Gastroesophageal sphincter (tissue), 4 donors: ENCODE measurements at places on chromosomes 12 and 14. TPM values are rescaled to one million over a fixed set of nuclear protein-coding genes. Genes with fewer than 3 reads are reported as not detected.

The SPTB gene
- 0.62 TPM for total RNA-seq

The TBX3 gene
- 11.8 TPM for total RNA-seq

The INHBC gene
- total RNA-seq = not detected

The PAH gene
- not detected for total RNA-seq

DNA sequence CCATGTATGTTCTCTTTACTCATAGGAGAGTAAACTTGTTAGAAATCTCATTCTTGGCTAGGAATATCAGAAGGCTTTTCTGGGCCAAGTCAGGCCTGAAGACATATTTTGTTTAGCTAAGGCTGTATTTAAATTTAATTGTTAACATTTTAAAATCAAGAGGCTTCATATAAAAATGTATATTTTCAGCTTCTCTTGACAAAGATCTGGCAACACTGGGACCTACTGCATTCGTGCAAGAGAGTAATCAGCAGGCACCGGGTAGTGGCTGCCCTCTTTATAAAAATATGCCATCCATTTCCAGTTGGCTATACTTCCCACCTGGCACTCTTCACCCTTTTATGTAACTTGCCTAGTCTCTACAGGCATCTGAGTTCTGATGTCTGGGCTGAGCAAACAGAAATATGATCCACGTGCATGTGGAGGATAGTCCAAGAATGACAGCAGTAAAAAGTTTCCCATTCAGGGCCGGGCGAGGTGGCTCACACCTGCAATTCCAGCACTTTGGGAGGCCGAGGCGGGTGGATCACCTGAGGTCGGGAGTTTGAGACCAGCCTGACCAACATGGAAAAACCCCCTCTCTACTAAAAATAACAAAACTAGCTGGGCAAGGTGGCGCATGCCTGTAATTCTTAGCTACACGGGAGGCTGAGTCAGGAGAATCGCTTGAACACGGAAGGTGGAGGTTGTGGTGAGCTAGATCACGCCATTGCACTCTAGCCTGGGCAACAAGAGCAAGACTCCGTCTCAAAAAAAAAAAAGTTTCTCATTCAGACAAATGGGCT is 2.0 kb upstream of the SOS2 start:
- no peak for ATAC-seq

DNA sequence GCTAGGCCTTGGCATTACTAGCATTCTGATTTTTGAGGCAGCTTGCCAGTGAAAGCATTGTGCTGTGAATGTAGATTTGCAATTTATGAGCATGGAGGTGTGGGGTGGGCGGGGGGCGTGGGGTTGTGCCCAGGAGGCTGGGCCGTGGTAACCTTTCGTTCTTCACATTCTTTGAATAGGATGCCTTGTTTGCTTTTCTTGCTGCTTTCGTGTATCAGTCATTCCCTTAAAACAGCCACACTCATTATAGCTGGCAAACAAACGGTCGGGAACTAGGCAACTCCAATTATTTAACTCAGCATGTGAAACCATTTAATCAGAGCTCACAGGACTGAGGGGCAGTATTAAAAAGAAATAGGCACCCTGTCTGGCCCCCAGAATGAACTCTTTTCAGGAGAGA is 115.9 kb upstream of the PELI2 start:
- ATAC-seq = no peak

The KCNMB4 gene
- total RNA-seq = 7.2 TPM

The HCAR2 gene
- 0.54 TPM for total RNA-seq

DNA sequence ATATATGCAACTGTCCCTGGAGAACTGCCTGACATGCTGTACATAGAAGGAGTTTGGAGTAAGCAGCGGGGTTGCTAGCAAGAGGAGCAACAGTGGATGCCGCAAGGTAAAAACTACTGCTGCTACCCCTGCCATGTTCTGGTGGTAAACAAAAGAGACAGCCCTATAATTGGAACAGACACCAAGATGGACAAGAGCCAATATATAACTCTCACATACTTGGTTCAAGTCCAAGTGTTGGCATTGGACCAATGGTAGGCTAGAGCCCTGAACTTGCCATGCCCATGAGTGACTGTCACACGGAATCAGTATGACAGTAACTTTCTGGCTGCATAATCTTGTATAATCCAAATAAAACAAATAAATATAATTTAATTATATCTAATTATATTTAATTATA is 13.7 kb downstream of the ATXN7L3B start:
- ATAC-seq = no peak

- ATAC-seq = no peak
These were observed 15.4 kb upstream of the SELPLG start for GRCh38 chr12:108649126-108649525.

The KTN1 gene
- 171 TPM for total RNA-seq

DNA sequence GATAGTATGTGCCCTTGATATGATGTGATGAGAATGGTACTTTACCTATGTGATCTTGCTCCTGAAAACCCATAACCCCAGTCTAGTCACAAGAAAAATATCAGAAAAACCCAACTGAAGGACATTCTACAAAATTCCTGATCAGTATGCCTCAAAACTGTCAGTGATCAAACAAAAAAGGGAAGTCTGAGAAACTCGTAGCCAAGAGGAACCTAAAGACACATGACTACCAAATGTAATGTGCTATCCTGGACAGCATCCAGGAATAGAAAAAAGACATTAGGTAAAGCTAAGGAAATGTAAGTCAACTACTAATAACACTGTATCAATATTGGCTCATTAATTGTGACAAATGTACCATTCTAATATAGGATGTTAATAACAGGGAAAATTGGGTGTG is 4.1 kb upstream of the WIF1 start:
- no peak for ATAC-seq

The DTD2 gene
- total RNA-seq = 27.7 TPM

- ATAC-seq = no peak
These were observed 32.1 kb downstream of the SPATA7 start for GRCh38 chr14:88417594-88417993.

DNA sequence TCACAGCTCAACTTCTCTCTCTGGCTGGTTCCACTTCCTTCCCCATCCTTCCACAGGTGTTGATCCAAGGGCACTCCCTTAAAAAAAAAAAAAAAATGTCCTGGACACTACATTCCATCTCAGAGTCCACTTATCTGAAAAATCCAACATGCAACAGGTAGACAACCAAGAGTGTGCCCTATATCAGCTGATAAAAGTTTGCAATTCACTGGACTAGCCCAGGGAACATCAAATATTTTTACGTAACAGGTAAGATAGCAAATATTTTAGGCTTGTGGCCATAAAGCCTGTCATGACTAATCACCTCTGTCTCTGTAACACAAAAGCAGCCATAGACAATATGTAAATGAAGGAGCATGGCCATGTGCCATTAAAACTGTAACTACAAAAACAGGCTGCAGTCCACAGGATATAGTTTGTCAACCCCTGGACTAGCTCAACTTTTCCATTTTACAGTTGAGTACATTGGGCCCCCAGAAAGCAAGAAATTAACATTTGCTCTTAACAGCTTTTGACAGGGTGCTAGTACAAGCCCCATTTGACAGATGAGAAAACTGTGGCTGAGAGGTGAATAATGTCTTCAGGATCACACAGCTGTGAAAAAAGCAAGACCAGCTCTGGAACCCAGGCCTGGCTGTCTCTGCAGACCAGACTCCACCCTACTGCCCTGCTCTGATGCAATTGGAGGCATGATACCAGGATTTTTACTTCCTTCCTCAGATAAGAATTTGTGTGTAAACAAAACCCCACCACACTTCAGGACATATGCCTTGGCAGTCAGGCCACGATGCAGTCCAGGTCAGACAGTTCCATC is 68.9 kb downstream of the CMKLR1 start:
- ATAC-seq = no peak

The ING4 gene
- 61.7 TPM for total RNA-seq

The WNT1 gene
- not detected for total RNA-seq

DNA sequence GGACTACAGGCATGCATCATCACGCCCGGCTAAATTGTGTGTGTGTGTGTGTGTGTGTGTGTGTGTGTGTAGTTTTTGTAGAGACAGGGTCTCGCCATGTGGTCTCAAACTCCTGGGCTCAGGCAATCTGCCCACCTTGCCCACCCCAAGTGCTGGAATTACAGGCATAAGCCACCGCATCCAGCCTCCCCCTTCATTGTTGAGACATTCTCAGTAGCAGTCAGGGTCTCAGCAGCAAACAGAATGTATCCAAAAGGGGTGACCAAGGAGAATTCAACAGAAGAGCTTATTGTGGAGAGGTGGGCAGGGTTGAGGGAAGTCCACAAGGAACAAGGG is 37.3 kb upstream of the PLEKHG6 start:
- no peak for ATAC-seq

The PPFIA2 gene
- total RNA-seq = 1.4 TPM

The MANSC4 gene
- not detected for total RNA-seq

DNA sequence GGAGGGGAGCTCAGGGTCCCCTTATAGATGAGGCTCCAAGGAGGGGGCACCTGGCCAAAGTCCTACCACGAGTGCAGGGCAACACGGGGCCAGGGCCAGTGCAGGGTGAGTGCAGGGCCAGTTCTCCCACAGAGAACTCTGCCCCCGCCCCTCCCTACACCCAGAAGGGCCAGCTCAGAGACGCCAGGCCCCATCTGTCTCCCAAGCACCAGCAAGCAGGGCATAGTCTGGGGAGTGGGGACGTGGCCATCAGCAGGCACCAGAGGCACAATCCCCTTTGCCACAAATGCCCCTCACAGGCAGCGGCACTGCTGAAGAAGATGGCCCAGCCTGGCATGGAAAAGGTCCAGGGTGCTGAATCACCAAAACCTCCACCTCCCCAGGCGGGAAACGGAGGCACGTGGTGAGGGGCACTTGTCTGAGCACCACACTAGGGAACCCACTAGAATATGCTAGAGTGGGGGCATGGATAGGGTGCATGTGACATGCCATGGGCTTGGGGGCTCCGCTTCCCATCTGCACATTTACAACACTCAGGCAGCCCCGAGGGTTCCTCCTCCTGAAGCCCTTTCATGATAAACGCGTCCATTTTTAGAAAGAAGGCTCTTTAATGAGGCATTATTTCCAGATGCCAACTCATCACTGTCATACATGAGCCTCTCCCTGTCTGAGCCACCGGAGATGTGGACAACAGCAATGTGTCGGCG is 17.8 kb downstream of the CCDC85C start:
- ATAC-seq = no peak

DNA sequence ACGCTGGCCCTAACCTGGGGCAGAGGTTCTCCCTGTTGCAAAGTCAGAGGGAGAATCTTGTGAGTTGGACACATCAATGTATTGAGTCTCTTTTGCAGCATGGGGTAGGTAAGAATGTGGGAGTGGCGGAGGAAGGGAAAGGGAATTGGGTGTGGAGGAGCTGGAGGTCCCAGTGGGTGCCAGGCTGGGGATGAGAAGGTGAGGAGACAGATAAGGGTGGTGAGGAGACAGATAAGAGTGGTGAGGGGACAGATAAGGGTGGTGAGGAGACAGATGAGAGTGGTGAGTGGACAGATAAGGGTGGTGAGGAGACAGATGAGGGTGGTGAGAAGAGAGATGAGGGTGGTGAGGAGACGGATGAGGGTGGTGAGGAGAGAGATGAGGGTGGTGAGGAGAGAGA is 72.9 kb upstream of the SFSWAP start:
- ATAC-seq = no peak

- no peak for ATAC-seq
These were observed 37.4 kb downstream of the SPTLC2 start for GRCh38 chr14:77579065-77579464.

DNA sequence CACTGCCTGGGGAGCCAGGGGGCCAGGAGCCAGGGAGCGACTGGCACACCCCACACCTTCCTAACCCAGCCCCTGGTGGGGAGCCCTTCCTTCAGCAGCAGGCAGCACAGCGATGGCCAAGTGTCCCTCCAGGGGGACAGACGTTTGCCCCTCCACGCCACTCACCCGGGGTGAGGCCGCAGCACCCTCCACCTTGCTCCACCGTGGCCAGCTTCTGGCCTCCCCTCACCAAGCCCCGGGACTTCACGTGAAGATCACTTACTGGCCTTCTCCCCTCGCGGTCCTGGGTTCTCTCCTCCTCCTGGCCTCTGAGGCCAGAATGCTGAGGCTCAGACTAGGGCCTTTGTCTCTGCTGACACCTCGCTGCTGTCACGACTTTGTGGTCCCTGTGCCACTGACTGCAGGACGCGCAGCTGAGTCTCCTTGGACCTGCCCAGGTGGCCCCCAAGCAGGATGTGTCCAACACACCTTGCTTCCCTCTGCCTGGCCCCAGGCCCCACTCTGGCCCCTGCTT is 3.5 kb upstream of the ASPG start:
- ATAC-seq = no peak

The TTC6 gene
- 0.31 TPM for total RNA-seq

The HECTD4 gene
- 23.1 TPM for total RNA-seq

The HOXC12 gene
- not detected for total RNA-seq

DNA sequence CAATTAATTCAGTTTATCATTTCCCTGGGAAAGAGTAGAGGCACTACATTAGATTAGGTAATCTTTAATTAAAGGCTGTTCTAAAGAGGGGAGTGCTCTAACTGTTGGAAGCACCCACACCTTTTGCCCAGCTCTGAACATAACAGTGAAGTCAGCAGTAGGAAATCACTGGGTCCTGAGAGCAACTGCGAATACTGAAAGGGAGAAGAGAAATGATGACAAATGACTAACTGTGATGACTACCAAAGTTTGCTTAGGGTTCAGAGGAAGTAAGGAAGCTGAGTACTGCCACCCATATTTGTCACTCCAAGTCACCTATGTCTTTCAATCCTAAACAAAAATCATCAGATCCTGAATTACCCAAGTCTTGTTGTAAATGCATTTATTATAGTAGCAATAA is 140.6 kb downstream of the EPS8 start:
- no peak for ATAC-seq

DNA sequence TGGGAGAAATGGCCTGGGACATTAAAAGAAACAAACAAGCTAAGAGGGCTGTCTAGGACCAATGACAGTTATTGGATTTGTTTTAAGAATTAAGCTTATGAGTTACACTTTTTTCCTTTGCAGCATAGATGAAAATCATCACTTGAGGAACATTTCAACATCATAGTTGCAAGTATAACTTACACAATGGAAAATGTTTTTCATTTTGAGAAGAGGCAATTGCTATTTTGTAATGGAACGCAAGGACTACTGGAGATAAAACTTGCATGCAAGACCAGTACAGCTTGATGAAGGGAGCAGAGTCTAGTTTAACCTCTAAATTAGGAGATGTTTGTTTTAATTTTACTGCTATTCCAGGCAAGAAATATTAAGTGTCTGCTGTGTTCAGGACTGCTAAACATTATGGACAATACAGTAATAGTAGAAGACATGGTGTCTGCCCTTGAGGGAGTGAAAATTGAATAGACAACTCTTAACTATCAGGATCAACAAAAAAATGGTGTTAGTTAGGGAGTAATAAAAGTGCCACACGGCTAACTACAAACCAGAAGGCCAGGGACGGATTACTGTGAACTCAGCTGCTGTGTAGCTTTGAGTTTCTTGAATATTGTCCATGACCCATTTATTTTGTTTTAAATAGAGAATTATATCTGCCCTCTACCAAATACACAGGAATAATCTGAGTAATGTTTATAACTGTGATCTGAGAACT is 374.5 kb downstream of the RAD51B start:
- peak; percentile 75 for ATAC-seq

GRCh38 chr12:32603858-32604257 is 75.2 kb upstream of the DNM1L start:
- peak; percentile 39 for ATAC-seq
